ENCODE measurements at places on chromosomes 7 and 10.

DNA sequence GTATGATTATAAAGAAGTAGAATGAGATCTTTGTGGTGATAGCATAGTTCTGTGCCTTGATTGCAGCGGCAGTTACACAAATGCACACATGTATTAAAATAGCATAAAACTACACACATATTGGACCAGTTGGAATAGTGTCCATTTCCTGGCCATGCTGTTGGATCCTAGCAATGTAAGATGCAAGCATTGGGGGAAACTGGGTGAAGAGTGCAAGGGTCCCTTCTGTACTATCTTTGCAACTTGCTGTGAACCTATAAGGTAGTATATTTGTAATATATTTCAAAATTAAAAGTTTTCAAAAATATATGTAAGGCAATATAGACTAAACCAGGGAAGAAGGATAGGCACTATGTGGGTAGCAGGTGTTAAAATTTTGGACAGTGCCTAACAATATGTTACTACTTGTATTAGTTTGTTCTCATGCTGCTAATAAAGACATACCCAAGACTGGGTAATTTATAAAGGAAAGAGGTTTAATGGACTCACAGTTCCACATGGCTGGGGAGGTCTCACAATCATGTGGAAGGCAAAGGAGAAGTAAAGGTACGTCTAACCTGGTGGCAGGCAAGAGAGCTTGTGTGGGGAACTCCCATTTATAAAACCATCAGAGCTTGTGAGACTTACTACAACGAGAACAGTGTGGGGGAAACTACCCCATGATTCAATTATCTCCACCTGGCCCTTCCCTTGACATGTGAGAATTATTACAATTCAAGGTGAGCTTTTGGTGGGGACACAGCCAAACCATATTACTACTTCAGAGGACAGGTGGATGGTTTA is 71.4 kb downstream of the RGS10 start:
- no peak for DNase-seq

GRCh38 chr7:5557920-5558401 is 134.3 kb upstream of the TNRC18 start:
- DNase-seq = no peak

DNA sequence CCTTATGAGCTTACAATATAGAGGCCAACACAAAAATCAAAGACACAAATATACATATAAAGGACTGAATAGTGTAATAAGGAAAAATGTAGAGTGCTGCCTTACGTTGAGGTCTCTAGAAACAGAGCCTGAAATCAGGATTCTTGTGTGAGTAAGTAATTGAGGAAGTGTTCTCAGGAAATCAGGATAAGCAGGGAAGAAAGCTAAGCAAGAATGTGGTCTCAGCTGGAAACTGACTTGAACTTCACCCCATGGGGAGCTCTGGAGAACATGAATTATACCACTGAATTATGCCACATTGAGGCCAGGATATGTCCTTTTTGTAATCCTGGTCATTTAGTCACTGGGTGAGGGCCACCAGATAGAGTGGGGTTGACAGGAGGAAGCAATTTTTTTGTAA is 191.9 kb downstream of the ETV1 start:
- no peak for DNase-seq

DNA sequence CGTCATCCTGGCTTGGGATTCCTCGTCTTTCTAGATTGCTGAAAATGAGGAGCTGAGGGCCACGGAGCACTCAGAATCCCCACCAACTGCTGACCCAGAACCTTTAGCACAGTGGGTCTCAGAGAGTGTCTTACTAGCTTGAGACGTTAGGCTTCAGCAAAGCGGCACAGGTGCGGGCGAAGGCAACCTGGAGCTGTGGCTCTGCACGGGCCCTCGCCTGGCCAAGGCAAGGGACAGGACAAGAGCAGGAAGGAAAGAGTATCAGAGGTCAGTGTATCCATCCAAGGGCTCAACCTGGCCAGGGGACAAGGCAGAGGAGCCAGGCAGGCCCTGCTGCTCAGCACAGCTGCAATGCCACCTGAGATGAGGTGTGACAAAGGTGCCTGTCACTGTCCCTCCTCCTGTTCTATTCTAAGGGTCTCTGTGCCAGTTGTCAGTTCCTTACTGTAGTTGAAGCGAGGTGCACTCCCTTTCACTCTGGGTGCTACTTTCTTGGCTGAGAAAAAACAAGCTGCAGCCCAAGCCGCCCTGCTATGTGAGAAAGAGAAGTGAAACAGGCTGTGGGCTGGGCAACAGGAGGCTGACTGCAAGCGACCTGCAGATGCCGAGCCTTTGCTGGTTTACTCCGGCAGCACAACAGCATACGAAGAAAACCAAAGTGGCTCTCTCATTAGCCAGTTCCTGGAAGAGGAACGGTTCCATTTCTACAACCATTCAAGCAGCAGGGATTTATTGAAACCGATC is 33.3 kb upstream of the KDM7A start:
- no peak for DNase-seq

DNA sequence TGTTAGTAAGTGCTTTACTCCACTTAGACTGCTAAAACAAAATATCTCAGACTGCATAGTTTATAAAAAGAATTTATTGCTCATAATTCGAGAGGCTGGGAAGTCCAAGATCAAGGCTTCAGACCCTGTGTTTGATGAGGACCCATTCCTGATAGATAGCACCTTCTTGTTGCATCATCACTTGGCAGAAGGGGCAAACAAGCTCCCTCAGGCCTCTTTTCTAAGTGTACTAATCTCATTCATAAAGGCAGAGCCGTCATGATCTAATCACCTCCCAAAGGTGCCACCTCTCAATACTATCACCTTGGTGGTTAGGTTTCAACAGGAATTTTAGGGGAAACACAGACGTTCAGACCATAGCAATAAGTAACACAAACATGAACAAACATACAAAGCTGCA is 55.4 kb downstream of the CRPPA start:
- DNase-seq = no peak

- no peak for DNase-seq
Measured at GRCh38 chr10:95784279-95784913, 28.4 kb downstream of the ENTPD1 start.

DNA sequence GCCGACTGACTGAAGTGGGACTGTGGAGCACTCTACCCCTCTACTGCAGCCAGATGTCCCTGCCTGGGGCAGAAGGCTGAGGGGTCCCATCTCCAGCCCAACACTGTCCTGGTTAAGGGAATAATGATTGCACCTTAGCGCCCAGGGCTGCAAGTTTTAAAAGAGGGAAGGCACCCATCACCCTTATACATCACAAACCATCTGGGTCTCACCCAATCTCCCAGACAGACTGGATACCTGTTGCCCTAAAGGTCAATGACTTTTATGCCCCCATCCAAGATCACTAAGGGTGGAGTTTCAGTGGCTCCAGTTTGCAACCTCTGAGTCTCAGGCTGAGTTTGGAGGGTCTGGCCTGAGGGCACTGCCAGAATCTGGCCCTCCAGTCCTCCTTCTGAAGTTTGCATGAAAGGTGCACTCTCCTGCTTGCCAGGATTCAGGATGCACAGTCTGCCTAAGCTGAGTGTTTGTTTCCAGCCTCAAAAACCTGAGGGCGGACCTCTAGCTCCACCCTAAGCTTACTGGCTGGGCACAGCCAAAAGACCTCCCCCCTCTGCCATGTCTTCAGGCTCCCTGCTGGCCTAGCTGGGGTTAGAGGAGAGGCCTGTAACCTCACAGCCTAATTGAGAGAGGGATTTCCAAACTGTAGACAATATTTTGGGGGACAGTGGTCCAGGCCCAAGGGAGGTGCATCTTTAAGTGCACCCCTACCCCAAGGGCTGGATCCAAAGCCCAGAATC is 2.5 kb upstream of the EMX2 start:
- DNase-seq = no peak

DNA sequence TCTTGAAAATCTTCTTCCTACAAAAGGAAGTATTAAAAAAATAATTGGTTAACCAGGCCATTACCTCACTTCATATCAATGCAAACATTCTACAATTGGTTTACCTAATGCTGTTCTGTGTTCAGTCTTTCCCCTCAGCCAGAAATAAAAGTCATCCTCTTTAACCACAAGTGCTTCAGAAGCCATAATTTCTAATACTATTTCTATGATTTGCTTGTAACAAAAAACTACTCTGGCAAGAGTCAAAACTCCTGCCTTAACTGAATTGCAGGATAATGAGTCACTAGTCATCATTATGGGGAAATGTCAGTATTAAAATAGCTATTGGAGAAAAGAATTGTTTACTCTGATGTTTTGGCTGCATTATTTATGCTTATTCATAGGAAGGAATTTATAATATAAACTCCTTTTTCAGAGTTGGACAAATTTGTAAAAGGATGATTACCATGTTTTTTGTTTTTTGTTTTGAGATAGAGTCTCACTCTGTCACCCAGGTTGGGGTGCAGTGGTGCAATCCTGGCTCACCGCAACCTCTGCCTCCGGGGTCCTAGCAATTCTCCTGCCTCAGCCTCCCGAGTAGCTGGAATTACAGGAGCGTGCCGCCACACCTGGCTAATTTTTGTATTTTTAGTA is 55.5 kb upstream of the ODAD2 start:
- no peak for DNase-seq

DNA sequence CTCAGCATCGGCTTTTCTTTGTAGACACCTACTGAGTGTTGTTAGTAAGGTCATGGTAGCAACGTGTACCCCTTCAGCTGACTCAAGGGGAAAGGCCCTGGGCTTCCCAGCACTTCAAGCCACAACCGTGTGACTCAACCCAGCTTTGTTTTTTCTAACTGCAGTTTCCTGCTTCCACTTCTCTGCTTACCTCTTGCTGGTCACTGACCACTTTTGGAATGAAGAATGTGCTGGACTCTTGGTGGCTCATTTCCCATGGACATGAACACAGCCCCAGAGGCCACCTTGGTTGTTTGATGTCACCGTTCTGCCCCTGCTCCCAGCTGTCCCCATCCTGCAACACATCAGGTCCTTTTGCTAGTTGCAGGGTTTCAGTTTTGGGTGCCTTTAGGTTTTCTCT is 69.5 kb upstream of the ZNF438 start:
- DNase-seq = peak; percentile 15

DNA sequence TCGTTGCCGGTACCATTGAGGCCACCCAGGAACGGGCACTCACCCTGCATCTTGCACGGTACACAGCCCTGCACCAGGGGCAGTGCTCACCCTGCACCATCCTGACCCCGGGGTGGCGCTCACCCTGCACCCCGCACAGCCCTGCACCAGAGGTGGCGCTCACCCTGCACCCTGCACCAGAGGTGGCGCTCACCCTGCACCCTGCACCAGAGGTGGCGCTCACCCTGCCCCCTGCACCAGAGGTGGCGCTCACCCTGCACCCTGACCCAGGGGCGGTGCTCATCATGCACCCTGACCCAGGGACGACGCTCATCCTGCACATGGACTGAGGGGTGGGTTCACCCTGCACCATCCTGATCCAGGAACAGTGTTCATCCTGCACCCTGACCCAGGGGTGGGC is 6.4 kb downstream of the TUBGCP2 start:
- no peak for DNase-seq

DNA sequence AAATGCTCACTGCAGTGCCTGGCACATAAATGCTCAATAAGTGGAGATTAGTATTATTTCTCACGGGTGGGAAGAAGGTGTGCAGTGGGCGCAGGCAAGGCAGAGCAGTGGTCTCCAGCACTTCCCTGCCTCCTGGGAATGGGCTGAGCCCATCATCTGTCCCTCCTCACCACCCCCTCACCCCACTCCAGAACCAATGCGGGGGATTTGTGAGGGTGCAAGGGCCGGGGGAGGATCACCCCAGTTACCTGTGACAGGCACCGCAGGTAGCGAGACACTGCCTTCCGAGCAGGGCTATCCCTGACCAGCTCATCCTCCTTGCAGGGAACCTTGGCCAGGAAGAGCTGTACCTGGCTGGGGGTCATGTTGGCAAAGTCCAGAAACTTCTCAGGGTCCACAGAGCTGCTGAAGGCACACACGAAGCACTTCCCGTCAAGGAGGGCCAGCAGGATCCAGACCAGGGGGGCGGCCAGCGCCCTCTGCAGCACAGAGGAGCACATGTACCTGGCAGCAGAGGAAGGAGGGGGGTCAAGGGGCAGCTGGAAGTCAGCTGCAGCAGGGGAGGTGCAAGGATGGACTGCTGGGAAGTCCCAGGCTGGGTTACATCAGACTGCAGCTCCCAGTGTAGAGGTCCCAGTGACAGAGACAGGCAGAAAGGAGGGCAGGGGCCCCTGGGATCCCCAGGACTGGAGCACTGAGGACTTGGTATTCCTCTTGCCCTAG is 2.8 kb downstream of the CALHM3 start:
- no peak for DNase-seq

DNA sequence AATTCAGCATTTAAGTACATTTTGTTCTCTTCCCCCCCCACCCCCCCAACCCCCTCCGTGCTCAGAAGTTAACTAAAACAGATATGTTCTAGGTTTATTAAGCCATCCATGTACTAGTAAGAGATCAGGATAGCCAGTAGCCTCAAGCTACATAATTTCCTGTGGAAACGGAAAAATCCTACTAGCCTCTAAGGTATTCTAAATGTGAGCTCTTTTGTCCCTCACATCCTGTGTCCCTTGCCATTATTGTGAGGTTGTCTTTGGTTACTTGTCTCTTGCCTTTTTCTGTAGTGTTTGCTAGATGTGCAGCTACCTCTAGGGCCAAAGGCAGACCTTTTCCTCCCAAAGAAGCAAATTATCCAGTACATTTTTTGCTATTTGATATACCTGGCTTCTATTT is 92.1 kb downstream of the BTRC start:
- no peak for DNase-seq

DNA sequence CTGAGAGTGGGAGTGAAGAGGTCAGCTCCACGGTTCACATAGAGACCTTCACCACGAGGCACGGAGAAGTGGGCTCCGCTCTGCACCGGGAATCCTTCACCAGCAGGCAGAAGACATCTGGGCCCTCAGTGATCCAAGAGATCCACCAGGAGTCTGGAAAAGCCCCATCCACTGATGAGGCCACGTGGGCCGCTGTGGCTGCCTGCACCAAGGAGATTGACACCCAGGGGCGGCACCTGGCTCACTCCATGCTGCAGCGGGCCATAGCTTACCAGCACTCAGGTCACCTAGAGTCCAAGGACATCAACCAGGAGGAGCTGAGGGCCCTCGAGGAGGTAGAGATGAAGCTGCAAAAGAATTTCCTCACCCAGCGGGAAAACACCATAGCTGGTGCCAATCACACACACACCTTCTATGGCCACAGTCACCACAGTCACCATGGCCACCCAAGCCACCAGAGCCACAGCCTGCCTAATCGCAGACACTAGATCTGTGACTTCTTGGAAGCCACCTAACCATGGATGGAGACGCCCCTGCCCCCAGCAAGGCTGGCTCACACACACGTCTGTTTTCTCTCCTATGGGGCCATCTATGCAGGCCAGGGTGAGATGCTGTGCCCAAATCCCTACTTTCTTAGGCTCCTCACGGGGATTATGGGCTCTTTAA is 694 bp downstream of the C10orf62 start:
- DNase-seq = no peak

- DNase-seq = no peak
Measured at GRCh38 chr7:136066304-136067143, 89.4 kb upstream of the MTPN start.

- no peak for DNase-seq
Measured at GRCh38 chr7:76427635-76428034, 2.9 kb downstream of the ZP3 start.

DNA sequence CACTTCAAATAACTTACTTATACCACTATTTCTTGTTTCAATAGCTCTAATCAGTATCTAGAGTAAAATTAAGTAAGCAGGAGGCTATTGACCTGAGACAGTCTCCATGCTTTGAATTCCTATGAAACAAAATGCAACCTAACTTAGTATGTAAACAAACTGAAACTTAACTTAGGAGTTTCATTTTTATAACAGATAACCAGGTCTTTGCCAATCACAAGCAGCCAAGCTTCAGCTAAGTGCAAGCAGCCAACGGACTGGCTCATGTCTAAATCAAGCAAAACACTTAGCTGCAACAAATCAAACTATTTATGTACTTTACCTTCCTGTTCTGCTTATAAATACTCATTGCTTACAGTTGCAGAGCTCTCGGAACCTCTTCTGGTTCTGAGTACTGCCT is 4.4 kb upstream of the GSTK1 start:
- DNase-seq = no peak

Measured in stimulated activated CD8-positive, alpha-beta memory T cell treated with anti-CD3 and anti-CD28 coated beads, Interleukin-7, amount 100 ng/mL, for 1 hour (primary cell).